ENCODE measurements at places on chromosomes 2 and 18.

- no peak for DNase-seq
Measured at GRCh38 chr18:54856105-54856646, 27.9 kb downstream of the RAB27B start.

GRCh38 chr2:86825036-86825692 lies 34.5 kb upstream of the CD8A start:
- no peak for DNase-seq

DNA sequence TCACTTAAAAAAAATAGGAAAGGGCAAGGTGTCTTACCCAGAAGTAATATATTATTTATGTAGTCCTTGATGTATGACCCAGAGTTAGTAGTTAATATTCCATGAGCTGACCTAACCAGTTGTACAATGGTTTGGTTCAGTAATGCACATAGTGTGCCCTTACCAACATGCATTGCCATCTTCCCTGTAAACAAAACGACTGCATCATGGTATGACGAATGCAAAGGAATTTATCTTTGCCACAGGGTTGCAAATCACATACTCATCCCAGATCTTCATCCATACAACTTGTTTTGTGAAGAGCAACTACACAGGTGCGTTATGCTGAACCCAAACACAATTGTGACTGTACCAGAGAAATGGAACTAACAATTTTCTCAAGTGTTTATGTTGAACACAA lies 68.9 kb upstream of the ZSWIM2 start:
- no peak for DNase-seq

- no peak for DNase-seq
Measured at GRCh38 chr2:68483011-68483410, 15.6 kb downstream of the APLF start.

DNA sequence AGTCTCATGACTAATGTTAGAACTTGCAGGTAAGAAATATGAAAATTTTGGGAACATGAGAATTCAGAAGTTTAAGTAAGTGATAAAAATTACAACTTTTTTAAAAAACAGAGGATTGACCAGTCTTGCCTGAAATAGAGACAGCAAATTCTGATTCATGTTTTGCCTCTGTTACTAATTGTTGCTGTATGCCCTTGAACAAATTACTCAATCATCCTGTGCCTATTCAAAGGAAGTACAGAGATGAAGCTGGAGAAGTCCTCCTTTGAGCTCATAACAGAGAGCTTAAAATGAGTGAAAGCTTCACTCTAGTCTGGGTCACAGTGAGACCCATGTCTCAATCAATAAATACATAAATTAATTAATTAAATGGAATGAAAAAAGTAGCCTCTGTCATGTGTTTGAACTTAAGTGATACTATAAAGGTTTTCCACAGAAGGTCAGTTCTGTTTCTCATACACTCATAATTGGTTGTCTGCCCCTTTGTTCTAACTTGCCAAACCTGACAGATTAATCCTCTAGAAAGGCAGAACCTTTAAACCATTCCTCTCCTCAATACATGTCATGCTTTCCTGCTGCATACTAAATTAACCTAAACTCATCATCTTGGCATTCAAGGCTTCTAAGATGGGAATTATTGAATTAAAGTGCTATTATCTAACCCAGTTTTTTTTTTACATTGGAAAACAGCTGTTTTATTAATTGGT lies 374.6 kb upstream of the LRATD1 start:
- no peak for DNase-seq

GRCh38 chr18:56168049-56168781 lies 470.2 kb downstream of the TXNL1 start:
- no peak for DNase-seq

Data from inflammatory macrophage treated with lipopolysaccharide for 1 hour (primary cell).